B cell (primary cell): ENCODE measurements at places on chromosomes 11 and 22. TPM values are rescaled to one million over a fixed set of nuclear protein-coding genes. Genes with fewer than 3 reads are reported as not detected.

GRCh38 chr11:61041755-61042518 lies 60.4 kb upstream of the CD5 start:
- DNase-seq: peak; percentile 63

- no peak for DNase-seq
Observed at GRCh38 chr11:13685461-13686108, 17.1 kb downstream of the FAR1 start.

DNA sequence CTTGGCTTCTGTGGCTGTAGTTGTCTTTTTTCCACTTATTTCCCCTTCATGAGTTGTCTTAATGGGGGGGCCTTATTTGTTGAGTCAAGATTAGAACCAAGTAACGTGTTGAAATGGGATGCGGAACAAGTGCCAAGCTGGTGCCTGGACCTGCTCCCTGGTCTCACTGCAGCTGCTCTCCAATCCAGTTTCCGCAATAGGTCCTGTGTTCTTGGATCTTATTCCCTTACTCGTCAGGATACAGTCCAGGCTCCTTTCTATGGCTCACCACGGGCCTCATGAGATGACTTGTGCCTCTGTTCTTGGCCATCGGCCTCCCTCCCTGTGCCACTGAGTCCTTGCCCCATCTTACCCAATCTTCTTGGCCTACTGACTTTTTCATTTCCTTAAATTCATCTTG lies 159.6 kb upstream of the CADM1 start:
- no peak for DNase-seq

- DNase-seq: no peak
Observed at GRCh38 chr11:72588421-72589410, 85.5 kb downstream of the PDE2A start.

- DNase-seq: no peak
Observed at GRCh38 chr11:128061281-128061871, 526.0 kb downstream of the ETS1 start.

Gene CBL
- total RNA-seq: 35.2 and 38.7 TPM in 2 replicates

DNA sequence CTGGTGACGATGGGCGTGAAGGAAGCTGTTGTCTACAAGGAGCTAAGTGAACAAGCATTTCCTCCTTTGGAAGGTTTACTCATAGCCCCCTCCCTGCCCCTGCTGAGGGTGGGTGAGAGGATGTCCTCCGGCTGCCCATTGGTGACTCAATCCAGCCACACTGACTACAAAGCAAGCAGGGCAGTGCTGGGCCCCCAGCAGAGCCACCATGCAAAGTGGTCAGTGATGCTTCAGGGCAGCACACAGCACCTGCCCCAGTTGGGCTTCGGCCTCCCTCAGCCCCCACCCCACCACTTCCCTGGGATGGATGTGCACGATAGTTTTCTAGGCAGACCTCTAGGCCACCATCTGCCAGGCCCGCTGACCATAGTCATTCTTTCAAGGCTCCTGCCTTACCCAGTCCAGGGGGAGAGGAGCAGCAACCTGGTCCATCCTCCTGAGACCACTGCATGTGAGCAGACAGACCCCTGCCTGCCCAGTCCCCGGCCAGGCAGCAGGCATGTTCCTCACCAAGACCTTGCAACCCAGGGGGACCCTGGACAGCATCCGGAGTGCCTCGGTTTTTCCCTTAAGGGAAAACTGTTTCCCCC lies 125.1 kb downstream of the BCR start:
- DNase-seq: no peak

Gene CTTN
- 0.95 TPM in 1 of 2 replicates, not detected in the other for total RNA-seq

DNA sequence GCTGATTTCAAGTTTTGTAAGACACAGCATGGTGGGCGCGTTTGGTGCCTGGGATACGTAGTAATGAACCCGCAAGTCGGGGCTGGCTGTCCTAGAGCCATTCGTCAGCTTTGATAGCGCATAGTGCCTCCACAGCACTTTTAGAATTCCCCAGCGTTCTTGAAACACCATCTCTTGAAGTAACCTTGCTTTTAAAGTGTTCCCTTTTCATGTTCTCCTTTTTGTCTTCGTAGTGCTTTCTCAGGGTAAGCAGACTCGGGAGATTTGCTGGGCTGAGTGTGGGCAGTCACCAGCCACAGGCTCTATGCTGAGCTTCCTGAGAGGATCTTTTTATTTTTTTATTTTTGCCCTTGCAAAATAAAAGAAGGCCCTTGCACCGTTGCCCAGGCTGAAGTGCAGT lies 39.6 kb upstream of the CTTN start:
- no peak for DNase-seq

Gene DMC1
- 0.22 and 0.64 TPM in 2 replicates for total RNA-seq

Gene MIOX
- total RNA-seq: not detected in 2 replicates

Gene YDJC
- total RNA-seq: 46.6 and 48.8 TPM in 2 replicates

- no peak for DNase-seq
Observed at GRCh38 chr22:32622004-32622743, 147.6 kb downstream of the FBXO7 start.

GRCh38 chr11:72369743-72370142 lies 64.6 kb downstream of the CLPB start:
- no peak for DNase-seq

Gene ALDH3B1
- 0.39 and 0.81 TPM in 2 replicates for total RNA-seq

DNA sequence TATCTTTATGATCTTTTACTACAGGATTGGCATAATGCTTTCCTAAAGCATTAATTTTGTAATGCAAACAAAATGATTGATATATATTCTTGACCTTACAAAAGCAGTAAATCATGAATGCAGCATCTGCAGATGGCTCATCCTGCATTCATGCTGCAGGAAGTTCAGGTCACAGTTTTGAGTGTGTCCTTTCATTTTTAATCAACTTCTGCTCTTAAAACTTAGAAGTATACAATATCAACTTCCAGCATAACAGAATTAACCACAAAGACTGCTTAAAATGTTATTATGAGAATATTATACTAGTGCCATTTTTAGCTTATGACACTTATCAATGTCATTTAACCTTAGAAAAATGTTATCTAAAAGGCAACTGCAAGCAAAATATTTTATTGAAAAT lies 54.0 kb downstream of the SLC36A4 start:
- no peak for DNase-seq

Gene SCGB2A2
- not detected in 2 replicates for total RNA-seq

GRCh38 chr11:15687342-15687741 lies 572.6 kb downstream of the INSC start:
- no peak for DNase-seq

DNA sequence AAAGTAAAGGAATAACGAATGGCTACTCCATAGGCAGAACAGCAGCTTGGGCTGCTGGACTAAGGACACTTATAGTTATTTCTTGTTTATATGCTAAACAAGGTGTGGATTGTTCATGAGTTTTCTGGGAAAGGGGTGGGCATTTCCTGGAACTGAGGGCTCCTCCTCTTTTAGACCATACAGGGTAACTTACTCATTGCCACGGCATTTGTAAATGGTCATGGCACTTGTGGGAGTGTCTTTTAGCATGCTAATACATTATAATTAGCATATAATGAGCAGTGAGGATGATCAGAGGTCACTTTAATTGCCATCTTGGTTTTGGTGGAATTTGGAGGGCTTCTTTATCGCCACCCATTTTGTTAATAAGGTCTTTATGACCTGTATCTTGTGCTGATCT lies 7.0 kb downstream of the OR4X1 start:
- DNase-seq: no peak

Gene C1QTNF6
- total RNA-seq: 18.3 and 18.5 TPM in 2 replicates

- DNase-seq: no peak
Observed at GRCh38 chr22:22893077-22893805, 5.6 kb downstream of the IGLL5 start.

GRCh38 chr22:46108564-46109473 lies 41.5 kb upstream of the PPARA start:
- DNase-seq: no peak

DNA sequence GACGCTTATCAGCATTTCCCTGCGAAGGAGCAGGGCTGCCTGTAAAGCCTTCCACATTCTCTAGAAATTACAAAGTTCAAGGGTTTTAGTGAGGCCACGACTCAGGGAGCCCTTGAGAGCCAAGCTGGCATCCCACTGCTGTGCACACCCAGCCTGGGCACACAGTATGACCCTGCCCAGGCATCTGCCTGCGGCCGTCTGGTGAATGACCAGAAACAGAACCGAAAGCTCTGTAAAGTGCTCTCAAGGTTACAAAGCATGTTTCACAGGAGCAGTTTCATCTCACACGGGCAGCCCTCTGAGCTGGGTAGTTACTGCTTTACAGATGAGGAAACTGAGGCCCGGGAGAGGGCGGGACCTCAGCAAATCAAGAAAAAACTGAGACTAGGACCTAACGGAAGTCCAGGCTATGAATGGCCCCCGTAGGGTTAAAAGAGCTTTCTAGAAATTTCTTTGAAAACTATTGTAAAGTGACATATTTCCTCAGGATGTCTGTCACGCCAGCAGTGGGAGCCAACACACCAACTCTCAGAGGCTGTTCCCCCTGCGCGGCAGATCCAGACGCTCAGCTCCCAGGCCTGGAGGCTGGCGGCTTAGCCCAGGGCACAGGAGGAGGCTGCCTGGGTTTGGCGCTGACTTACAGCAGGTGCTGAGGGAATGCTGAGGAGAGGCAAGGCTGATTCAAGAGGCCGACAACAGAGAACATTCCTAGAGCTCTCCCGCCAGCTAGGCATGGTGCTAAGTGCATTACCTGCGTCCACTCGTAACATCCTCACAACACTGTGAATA lies 7.7 kb upstream of the TCF20 start:
- DNase-seq: no peak

GRCh38 chr11:90558328-90558865 lies 335.5 kb upstream of the CHORDC1 start:
- DNase-seq: no peak

Gene C11orf16
- total RNA-seq: not detected in 2 replicates

DNA sequence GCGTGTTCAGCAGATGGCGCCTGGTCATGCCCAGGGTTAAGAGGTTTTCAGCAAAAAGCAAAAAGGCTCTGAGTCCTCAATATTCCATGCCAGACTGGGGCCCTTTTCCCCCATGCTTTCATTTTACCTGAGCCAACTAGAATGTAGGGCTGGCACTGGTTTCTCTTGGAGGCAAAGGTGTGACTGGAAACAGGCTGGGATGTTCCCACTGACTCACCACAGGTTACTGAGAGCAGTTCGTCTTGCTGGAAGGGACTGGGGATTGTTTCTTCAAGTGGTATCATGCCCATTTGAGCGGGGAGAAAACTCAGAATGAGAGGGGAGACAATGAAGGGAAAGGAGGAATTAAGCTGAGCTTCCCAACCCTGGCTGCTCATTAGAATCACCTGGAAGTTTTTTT lies 243.9 kb downstream of the TENM4 start:
- no peak for DNase-seq

Gene MYO18B
- total RNA-seq: 0.15 TPM in 1 of 2 replicates, not detected in the other

DNA sequence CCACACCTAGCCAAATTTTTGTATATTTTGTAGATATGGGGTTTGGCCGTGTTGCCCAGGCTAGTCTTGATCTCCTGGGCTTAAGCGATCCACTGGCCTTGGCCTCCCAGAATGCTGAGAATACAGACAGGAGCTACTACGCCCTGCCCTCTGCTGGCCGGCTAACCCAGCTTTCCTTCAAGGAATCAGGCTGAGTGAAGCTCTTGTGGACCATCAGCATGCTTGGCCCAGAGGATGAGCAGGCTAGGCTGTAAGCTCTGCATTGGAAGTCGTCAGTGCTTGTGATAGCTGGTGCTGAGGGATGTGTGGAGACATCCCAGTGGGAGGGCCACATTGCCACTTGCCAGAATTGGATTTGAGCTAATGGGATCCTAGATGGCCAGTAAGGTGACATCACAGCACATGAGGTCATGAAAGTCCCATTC lies 60.6 kb downstream of the MED15 start:
- DNase-seq: no peak

GRCh38 chr11:45997599-45997998 lies 75.1 kb downstream of the LARGE2 start:
- no peak for DNase-seq

DNA sequence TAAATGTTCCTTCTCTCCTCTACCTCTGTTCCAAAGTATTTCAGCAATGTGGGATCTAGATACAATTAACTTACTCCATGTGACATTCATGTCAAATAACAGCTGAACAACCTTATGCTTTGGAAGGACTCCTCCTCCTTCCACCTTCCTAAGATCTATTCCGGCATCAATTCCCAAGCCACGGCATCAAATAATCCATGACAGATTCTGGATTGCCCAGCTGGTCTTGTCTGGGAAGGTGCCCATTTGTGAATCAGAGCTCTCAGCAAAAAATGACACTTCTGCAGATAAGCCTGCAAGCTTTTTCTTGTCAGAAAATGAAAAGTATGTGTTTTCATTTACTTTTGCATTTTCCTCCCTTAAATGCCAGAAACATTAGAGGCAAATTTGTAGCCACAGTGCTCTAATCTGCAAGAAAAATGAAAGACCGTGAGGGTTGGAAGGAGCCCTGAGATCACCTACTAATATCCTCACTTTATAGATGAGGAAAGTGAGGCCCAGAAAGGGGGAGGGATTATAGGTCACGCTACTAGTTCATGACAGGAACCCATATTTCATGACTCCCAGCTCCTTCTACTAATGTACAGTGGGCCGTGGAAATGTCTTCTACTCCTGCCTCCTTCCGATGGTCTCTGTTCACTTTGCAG lies 124.0 kb downstream of the ME3 start:
- DNase-seq: no peak

- DNase-seq: no peak
Observed at GRCh38 chr11:126973051-126973450, 27.5 kb downstream of the KIRREL3 start.

DNA sequence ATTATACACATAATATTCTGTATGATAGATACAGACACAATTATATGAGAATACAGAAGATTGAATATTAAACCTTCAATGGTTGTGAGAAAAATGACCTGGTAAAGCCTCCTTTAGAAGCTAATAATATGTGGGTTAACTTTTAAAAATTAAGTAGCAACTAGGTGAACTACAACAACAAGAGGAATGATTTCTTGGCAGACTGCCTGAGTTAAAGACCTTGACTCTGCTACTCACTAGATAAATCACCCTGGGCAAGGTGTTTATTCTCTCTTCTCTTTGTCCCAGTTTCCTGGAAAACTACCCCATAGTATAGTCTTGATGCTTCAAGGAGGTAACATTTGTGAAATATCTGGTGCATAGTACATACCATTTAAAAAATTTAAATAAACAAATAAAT lies 519.6 kb upstream of the TENM4 start:
- DNase-seq: no peak

- DNase-seq: no peak
Observed at GRCh38 chr22:49996119-49996517, 16.4 kb downstream of the IL17REL start.
